ENCODE measurements at places on chromosomes 7 and 10.
A peak's percentile ranks its signal among the peaks of the same experiment; 100 is the strongest.

GRCh38 chr10:102769375-102770107, 25.8 kb downstream of the WBP1L start:
- no peak for DNase-seq
- H3K4me1 ChIP-seq: peaks cover 77% of the 10 kb centered on the region
- H3K27ac ChIP-seq: peak overlapping the region; percentile 97
- no peak overlapping the region for H3K4me3 ChIP-seq
- peaks cover 14% of the 10 kb centered on the region for H3K36me3 ChIP-seq
- H3K27me3 ChIP-seq: no peaks in the 10 kb centered on the region

- H3K36me3 ChIP-seq: no peaks in the 10 kb centered on the region
- peaks cover 11% of the 10 kb centered on the region for H3K27me3 ChIP-seq
- H3K4me3 ChIP-seq: no peak overlapping the region
Measured at GRCh38 chr7:25520516-25520915, 292.2 kb upstream of the NPVF start.

DNA sequence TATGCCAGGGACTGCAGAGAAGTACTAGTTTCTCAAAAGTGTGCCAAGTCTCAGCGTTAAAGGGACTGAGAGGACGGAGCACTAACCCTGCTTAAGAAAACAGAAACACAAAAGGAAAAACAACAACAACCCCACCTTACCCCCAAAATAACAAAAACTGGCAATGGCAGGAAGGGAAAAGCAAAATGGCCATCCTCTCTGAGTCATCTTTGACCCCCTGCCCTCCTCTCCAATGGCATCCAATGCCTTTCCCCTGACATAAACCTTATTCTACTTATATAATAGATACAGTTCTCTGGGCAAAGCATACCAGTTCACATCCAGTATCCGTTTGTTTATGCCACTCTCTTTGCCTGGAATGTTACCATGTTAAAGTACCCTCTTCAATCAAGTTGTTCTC, 1.6 kb downstream of the POLR1F start:
- peak overlapping the region; percentile 73 for H3K27ac ChIP-seq
- H3K27me3 ChIP-seq: peaks cover 14% of the 10 kb centered on the region
- peaks cover 21% of the 10 kb centered on the region for H3K36me3 ChIP-seq

- H3K27me3 ChIP-seq: peaks cover 8% of the 10 kb centered on the region
- peak overlapping the region; percentile 17 for H3K27ac ChIP-seq
- H3K4me1 ChIP-seq: peaks cover 27% of the 10 kb centered on the region
- DNase-seq: no peak
- H3K36me3 ChIP-seq: no peaks in the 10 kb centered on the region
Measured at GRCh38 chr7:28390426-28390825, 21.9 kb upstream of the CREB5 start.

DNA sequence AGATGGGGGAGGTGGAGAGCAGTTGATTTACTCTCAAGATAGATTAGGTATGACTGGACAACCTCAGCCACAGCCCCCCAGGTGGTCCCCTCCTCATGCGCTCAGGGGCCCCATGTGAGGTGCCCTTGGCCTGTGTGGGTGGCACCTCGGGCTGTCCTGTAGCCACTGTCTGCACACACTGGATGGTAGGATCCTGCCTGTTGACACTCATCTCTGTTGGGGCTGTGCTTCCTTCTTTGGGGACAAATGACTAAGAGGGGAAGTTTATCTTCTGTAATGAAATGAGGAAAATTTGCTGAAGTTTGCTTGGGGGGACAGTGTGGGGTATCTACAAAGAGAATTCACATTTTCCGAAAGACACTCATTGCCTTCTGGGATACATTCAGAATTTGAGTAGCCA, 53.6 kb upstream of the ANTXRL start:
- peaks cover 16% of the 10 kb centered on the region for H3K27me3 ChIP-seq
- no peaks in the 10 kb centered on the region for H3K36me3 ChIP-seq
- DNase-seq: no peak
- no peak overlapping the region for H3K27ac ChIP-seq
- H3K4me1 ChIP-seq: no peaks in the 10 kb centered on the region
- H3K4me3 ChIP-seq: no peak overlapping the region

DNA sequence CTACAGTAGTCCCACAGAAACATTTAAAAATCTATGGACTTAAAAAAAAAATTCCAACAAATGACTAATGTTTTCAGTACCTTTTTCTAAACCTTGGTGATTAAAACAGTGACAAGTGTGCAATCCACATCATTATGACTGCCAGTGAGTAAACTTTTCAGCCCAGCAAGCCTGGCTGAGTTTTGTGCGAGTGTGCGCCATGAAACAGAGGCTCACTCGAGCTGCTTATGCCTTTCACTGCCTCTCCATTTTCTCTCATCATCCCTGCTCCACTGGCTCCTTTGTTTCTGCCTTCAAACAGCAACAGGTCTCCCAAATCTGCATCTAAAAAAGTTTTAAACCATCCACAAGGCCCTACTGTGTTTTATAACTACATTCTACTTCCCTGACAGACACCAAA, 105.8 kb downstream of the USP6NL start:
- peaks cover 63% of the 10 kb centered on the region for H3K36me3 ChIP-seq
- peaks cover 22% of the 10 kb centered on the region for H3K4me1 ChIP-seq
- H3K4me3 ChIP-seq: no peak overlapping the region
- no peak overlapping the region for H3K27ac ChIP-seq
- no peak for DNase-seq

- peaks cover 3% of the 10 kb centered on the region for H3K27me3 ChIP-seq
- H3K4me3 ChIP-seq: no peak overlapping the region
- no peak for DNase-seq
- no peaks in the 10 kb centered on the region for H3K4me1 ChIP-seq
- peaks cover 8% of the 10 kb centered on the region for H3K36me3 ChIP-seq
Measured at GRCh38 chr7:148255333-148255732, 335.2 kb upstream of the C7orf33 start.

GRCh38 chr10:124700293-124701037, 43.7 kb downstream of the FAM53B start:
- no peak overlapping the region for H3K4me3 ChIP-seq
- H3K27ac ChIP-seq: peak overlapping the region; percentile 96
- peaks cover 85% of the 10 kb centered on the region for H3K4me1 ChIP-seq

- H3K36me3 ChIP-seq: peaks cover 41% of the 10 kb centered on the region
- H3K4me1 ChIP-seq: no peaks in the 10 kb centered on the region
- H3K27me3 ChIP-seq: no peaks in the 10 kb centered on the region
- H3K4me3 ChIP-seq: no peak overlapping the region
- no peak overlapping the region for H3K27ac ChIP-seq
Measured at GRCh38 chr7:104133238-104133637, 74.6 kb downstream of the ORC5 start.

DNA sequence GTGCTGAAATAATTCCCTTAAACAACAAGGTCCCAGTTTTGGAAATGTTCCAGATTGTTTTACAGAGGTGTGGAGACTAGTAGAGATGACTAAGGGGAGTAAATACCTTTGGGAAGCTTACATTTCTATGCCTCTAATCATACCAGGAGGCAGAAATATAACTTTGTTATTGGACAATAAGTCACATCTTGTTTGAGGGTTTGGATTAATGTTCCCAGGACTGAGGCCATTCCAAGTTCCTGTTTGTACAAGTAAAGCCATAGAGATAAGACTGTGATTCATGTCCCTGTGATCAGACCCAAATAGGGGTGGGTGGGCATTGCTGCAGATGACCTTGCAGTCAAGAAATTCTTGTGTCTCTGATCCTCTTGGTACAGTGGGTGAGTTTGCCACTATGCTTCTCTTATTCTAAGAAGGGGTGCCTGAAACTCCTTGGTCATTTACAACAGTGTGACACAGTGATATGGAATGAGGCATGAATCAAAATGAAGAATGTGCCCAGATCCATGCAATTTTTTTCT, 508.3 kb downstream of the SORCS3 start:
- no peak for DNase-seq
- H3K4me3 ChIP-seq: no peak overlapping the region
- no peaks in the 10 kb centered on the region for H3K27me3 ChIP-seq
- H3K27ac ChIP-seq: no peak overlapping the region

DNA sequence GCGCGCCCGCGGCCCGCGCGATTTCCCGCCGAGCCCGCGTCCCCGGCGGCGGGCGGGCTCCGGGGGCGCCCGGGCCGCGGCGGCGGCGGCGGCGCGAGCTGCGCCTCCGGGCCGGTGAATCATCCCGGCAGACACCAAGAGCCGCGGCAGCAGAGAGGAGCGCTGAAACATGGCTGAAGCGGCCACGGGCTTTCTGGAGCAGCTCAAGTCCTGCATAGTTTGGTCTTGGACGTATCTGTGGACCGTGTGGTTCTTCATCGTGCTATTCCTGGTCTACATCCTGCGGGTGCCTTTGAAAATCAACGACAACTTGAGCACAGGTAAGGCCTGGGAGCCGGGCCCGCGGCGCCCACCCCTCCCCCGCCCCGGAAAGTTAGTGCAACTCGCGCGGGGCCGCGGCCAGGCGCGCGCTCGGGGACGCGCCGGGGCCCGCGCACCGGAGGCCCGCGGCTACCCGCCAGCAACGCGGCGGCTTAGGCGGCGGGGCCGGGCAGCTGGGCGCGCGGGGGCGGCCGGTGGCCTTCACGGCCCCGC, at the start of gene ST7:
Gene ST7 (plus strand): TSS at position 130 of the 534 bp plus-strand sequence. CDS start 40 bp downstream, at position 170.
- peak within 1 kb of the TSS; percentile 99 for H3K27ac ChIP-seq
- H3K27me3 ChIP-seq: peaks cover 1% of the 10 kb centered on the region
- peak; percentile 64 for DNase-seq
- peaks cover 4% of the 10 kb centered on the region for H3K36me3 ChIP-seq
- H3K4me1 ChIP-seq: peaks cover 50% of the 10 kb centered on the region

DNA sequence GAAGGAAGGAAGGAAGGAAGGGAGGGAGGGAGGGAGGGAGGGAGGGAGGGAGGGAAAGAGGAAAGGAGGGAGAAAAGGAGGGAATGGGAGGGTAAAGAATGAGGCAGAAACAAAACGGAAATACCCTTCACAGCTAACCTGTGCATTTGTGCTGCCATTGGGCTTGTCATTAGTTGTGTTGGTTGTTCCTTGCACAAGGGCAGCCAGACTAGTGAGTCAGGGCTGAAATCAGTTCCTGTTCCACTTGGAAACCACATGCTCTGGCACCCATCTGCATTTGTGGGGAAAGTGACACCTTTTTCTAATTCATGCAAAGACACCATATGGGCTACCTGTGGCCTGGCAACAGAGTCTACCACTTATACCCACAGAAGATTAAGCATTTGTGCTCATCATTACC, 1004.0 kb upstream of the C7orf33 start:
- H3K36me3 ChIP-seq: no peaks in the 10 kb centered on the region
- no peak for DNase-seq
- no peak overlapping the region for H3K4me3 ChIP-seq
- H3K27ac ChIP-seq: no peak overlapping the region

DNA sequence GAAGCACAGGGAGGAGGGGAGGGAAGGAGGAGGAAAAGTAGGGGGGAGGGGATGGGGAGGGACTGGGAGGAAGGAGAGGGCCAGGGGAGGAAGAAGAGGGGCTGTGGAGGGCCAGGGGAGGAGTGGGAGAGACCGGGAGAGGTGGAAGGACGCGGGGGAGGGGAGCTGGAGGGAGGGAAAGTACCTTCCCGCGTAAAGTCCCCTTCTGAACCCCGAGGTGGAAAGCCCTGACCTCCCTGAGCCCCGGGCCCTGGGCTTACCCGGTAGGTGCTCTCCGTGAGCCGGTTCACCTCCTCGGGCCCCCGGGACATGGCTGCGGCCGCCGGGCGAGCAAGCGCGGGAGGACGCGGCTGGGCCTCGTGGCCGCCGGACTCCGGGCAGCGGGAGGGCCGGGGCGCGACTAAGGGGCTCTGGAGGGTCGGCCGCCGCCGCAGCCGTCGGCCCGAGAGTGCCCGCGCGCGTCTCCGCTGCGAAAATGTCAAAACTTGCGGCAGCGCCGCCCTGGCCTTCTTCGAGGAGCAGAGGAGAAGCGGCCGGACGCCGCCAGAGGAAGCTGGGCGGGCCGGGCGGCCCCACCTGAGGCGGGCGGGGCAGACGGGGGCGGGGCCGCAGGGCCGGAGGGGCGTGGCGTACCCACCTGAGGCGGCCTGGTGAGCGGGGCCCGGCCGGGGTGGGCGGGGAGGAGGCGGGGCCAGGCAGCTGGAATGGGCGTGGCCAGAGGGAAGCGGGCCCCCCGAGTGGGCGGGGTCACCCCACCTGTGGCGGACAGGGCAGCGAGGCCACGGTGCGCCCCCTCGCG, at the start of gene BAIAP2L1:
Gene BAIAP2L1 (minus strand): TSS at position 549 of the 799 bp plus-strand sequence. CDS start 238 bp downstream, at position 311.
- H3K4me3 ChIP-seq: peak within 1 kb of the TSS; percentile 79
- peaks cover 28% of the 10 kb centered on the region for H3K27me3 ChIP-seq
- H3K4me1 ChIP-seq: peaks cover 29% of the 10 kb centered on the region
- DNase-seq: peak; percentile 99
- peak within 1 kb of the TSS; percentile 77 for H3K27ac ChIP-seq

DNA sequence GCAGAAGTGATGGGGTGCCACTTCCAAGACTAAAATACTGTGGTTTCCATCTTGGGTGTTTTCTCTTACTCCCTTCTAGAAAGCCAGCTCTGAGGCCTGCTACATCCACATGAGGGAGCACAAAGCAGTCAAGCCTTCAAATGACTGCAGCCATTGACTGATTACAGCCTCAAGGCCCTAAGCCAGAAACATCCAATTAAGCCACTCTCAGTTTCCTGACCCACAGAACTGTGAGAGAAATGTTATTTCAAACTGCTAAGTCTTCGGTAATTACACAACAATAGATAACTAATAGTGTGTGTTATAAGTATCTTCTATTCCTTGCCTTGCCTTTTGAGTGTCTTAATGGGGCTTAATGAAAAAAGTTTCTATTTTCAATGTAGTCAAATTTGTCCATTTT, 24.8 kb downstream of the BRAF start:
- peak overlapping the region; percentile 49 for H3K27ac ChIP-seq
- no peaks in the 10 kb centered on the region for H3K27me3 ChIP-seq
- peaks cover 9% of the 10 kb centered on the region for H3K4me1 ChIP-seq
- DNase-seq: no peak

DNA sequence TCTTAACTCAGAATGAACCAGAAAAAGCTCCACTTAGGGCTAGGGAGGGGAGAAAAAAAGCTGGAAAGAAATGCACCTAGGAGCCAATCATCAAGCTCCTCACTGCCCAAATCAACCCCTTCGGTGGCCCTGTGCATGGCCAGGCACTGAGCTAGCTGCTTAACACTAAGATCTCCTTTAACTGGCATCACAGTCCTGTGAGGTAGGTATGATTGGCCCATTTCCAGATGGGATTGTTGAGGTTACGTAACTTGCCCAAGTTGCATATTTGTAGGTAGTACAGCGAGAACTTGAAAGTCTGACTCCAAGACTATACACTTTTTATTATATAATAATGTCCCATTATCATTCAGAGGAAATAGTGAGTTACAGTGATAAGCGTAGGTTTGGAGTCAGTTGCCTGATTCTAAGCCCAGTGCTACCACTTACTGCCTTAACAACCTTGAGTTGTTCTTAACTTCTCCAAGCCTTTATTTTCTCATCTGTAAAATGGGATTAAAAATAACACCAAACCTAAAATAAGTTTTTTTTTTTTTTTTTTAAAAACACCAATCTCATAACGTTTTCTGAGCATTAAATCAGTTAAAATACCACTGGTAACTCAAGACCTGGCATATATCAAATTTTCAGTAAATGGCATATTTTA, 37.2 kb upstream of the ACSL5 start:
- no peak for DNase-seq
- H3K27ac ChIP-seq: no peak overlapping the region
- no peaks in the 10 kb centered on the region for H3K36me3 ChIP-seq
- H3K4me1 ChIP-seq: peaks cover 14% of the 10 kb centered on the region
- no peak overlapping the region for H3K4me3 ChIP-seq
